Fibroblast of the aortic adventitia (primary cell): ENCODE measurements at places on chromosomes 7 and 10.

DNA sequence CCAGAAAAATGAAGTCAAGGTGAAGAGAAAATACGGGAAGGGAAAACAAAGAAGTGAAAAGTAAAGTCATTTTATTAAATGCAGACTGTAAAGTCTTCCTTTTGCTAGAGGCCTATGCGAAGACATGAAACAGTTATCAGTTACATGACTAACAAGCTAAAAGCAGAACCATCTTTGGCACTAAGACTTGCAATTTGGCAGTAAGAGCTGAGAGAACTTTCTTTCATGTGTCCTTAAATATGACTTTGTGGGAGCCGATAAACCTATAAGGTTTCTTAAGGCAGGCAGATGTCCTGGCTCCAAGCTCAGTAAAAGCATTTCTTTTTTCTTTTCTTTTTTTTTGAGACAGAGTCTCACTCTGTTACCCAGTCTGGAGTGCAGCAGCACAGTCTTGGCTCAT, 10.4 kb downstream of the ANLN start:
- peak; percentile 63 for DNase-seq

- DNase-seq = peak; percentile 46
These were observed 175.8 kb downstream of the TNS3 start for GRCh38 chr7:47405921-47406800.

- DNase-seq = no peak
These were observed 3.3 kb upstream of the FLNC start for GRCh38 chr7:128826916-128827247.

DNA sequence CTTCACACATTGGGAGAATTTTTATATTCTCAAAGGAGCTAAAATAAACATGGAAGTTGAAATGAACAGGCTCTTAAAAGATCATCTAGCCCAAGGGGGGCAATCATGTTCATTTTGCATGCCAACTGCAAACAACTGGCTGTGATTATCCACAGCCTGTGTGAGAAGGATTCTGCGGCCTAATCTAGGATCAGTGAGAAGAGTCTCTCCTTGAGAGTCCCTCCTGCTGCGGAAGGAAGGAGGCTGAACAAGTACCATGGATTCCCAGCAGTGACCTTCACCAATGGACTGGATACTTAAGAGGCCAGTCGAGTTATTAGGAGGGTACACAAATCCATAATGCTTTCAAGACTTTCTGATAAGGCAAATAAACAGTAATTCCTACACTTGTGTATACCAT, 76.7 kb downstream of the IGF2BP3 start:
- DNase-seq = no peak

DNA sequence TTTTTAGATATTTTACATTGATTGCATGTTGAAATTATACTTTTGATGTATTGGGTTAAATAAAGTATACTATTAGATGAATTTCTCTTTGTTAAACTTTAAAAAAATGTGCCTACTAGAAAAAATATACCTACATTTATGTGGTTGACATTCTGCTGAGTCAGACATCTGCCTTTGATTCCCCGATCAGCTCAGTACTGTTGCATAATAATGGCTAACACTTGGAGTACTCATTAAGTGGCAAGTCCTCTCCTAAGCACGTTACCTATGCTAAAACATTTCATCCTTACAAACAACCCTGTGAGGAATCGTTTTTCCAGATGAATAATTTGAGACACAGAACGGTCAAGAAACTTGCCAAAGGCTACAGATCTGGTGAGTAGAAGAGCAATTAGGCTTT, 14.0 kb upstream of the SEM1 start:
- peak; percentile 4 for DNase-seq
